ENCODE measurements at places on chromosomes 13 and 19.

- no peak for DNase-seq
Observed at GRCh38 chr13:113500530-113501265, 10.2 kb upstream of the DCUN1D2 start.

GRCh38 chr19:30178721-30179402 lies 193.3 kb upstream of the ZNF536 start:
- DNase-seq: no peak

GRCh38 chr13:41284512-41285288 lies 21.3 kb upstream of the MTRF1 start:
- DNase-seq: peak; percentile 84

- DNase-seq: no peak
Observed at GRCh38 chr13:80572923-80573316, 232.0 kb upstream of the SPRY2 start.

- no peak for DNase-seq
Observed at GRCh38 chr19:50449236-50449899, 16.7 kb downstream of the MYBPC2 start.

DNA sequence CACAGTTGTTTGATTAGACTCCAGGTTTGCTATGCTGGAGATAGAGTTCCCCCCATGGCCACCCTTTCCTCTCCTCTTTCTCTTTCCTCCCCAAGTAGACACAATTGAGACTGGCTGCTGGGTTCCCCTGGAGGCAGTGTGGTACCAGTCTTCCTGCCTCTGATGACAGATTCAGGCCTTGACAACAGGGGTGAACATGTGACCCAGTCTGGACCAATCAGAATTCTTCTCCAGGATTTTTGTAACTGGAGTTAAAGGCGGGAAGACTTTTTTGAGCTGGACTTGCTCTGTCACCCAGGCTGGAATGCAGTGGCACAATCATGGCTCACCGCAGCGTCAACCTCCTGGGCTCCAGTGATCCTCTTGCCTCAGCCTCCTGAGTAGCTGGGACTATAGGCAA lies 48.7 kb downstream of the CCNE1 start:
- no peak for DNase-seq

- DNase-seq: no peak
Observed at GRCh38 chr13:105349082-105349723, 1186.3 kb downstream of the EFNB2 start.
